ENCODE measurements at places on chromosomes 11 and 22.
A peak's percentile ranks its signal among the peaks of the same experiment; 100 is the strongest.

DNA sequence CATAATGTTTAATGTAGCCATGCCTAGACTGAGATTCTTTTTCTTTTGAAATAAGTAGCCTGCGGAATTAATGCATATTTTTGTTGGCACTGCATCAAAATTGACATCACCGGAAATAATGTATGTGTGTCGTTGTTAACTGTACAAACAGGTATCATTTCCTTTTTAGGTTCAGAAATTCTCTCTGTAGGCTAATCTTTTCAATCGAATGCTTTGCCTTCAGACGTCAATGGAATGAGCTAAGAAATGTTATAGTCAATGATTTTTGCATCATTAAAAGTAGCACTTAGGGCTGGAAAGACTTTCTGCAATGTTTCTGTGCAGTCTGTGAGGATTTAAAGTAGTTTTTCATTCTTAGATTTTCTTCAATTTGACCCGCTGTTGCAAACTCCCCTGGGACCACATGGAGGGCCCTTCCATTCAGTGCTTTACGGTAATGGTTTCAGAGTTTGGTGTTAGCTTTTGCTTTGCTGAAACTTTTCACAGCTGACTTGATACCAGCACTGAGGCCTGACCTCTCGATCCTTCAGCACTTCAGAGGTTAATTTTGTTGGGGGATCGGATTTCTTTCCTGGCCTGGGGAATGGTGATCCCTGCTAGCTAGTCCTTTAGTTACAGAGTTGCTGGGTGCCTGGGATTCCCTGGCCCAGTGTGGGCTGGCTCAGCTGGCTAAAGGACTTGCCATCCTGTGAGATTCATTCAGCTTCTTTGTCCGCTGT is 137.8 kb downstream of the DBX1 start:
- no peak for DNase-seq

DNA sequence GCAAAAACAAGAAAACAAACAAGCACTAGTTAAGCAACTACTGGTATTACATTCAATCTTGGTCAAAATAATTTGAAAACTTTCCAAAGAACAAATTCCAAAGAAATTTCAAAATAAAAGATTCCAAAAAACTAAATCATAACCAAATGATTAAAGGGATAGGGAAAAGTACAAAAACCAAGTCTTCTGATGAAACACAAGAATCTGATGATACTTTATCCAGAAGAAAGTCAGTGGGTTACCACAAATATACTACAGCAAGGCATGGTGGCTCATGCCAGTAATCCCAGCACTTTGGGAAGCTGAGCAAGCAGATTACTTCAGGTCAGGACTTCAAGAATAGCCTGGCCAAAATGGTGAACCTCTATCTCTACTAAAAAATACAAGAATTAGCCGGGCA is 59.1 kb downstream of the NUP98 start:
- DNase-seq: no peak

DNA sequence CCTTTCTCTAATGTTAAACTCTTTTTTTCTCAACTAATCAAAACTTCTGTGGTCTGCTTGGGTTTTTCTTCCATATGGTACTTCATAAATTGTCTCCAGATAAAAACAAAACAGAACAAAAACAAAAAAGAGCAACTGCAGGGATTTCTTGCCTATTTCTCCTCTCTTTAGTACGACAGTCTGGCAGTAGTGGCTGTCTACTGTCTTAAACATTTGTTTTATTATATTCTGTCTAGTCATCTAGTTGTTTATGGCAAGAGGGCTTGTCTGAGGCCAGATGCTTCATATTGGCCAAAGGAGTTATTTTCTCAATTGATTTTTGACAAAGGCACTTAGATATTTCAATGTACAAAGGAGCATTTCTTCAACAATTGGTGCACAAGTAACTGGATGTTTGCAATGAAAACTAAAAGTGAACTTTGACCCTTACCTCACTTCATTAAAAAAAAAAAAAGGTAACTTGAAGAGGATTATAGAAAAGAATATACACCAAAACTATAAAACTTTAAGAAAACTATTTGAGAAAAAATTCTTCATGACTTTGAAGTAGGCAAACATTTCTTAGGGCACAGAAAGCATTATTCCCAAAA is 404.2 kb downstream of the LUZP2 start:
- no peak for DNase-seq

GRCh38 chr11:55791606-55792005 is 3.8 kb upstream of the OR5D14 start:
- DNase-seq: no peak

GRCh38 chr22:25174888-25175411 is 24.7 kb upstream of the CRYBB3 start:
- no peak for DNase-seq

- DNase-seq: no peak
Observed at GRCh38 chr22:23395530-23396361, 184.3 kb downstream of the IGLL1 start.

DNA sequence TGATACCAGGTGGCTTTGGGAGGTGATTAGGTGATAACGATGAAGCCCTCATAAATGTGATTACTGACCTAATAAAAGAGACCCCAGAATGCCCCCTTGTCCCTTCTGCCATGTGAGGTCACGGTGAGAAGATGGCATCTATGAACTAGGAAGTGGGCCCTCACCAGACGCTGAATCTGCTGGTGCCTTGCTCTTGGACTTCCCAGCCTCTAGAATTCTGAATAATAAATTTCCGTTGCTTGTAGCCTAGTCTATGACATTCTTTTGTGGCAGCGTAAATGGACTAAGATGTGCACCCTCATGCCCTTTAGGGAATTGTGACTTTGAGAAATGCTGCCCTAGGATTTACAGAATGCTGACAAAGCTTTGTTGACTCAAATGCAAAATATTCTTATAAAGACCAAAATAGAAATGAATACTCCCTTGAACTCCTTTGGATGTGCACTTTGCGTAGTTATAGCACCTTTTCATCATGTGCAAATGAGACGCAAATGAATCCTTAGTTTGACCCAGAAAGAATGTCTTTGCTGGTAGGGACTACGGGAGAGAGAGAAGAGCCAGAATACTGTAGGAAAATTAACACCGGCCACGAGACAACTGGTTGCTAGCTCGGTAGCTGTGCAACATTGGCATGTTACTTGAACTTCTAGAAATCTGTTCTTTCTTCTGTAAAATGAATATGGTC is 24.8 kb upstream of the EHF start:
- no peak for DNase-seq

GRCh38 chr11:129267716-129268115 is 75.6 kb upstream of the ARHGAP32 start:
- no peak for DNase-seq

- no peak for DNase-seq
Observed at GRCh38 chr11:73210916-73211667, 7.0 kb upstream of the P2RY2 start.

GRCh38 chr11:102829316-102830000 is 14.0 kb downstream of the MMP3 start:
- no peak for DNase-seq

DNA sequence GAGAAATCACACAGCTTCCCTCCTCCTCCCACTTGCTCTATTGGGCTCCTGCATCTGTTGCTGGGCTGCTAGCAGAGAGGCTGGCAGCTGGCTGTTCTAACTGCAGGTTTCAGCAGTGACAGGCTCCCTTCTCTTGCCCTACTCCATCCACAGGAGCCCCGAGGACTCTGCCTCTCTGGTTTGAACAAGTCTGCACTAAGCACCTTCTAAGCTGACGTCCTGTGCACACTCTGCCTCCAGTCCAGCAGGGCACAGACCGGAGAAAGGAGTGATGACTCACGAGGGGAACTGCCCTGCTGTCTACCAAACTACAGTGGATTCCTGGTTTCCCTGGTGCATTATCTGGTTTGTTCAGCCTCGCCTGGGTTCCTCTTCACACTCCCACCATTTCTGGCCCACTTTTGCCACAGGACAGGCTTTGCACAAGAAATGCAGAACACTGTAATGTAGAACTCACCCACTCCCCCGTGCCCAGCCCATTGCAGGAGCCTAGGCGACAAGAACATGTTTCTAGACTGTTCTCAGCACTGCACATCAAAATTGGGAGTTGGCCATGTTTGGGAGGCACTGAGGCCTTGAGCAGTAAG is 26.0 kb downstream of the IL10RA start:
- no peak for DNase-seq

- DNase-seq: no peak
Observed at GRCh38 chr22:39503630-39504029, 1.5 kb downstream of the MIEF1 start.

GRCh38 chr22:44214764-44215163 is 34.0 kb downstream of the PARVG start:
- DNase-seq: no peak

GRCh38 chr11:35836205-35836604 is 107.7 kb upstream of the LDLRAD3 start:
- DNase-seq: no peak

- peak; percentile 93 for DNase-seq
Observed at GRCh38 chr11:46238967-46239800, 38.3 kb upstream of the CREB3L1 start.

- DNase-seq: no peak
Observed at GRCh38 chr22:26466196-26466595, 17.4 kb downstream of the HPS4 start.

DNA sequence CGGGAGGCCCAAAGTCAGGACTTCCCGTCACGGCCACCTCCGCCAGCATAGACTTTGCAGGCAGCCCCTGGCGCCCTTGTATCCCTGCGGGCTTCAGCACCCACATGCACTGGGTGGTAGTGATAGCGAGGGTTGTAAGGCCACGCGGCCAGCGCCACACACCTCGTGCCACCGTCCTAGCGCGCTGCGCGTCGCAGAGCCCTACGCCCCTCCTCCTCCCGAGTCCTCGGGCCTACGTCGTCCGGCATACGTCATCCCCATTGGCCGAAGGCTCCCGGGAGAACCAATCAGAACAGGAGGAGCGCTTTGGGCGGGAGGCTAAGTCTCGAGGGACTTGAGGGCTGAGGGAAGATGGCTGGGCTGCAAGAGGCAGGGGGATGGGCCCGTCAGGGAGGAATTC is 1.3 kb upstream of the BTBD18 start:
- no peak for DNase-seq

GRCh38 chr11:97356144-97356543 is 966.3 kb downstream of the JRKL start:
- no peak for DNase-seq

DNA sequence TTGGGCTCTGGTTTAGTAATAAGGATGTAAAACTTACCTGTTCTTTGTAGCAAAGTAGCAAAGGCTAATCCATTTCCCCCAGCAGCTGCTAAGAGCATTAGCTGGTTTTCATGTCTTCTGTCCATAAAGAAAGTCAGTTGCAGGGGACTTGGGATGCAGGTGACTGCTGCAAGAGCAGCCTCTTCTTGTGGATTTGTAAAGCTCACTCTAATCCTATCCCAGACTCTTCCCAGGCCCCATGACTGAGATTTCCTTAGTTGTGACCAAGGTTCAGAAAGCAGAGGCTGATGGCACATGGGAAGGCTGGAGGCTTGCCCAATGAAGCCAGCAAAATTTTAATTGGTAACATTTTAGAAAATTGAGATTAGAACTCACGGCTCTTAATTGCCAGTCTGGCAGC is 94.4 kb upstream of the HORMAD2 start:
- DNase-seq: no peak

DNA sequence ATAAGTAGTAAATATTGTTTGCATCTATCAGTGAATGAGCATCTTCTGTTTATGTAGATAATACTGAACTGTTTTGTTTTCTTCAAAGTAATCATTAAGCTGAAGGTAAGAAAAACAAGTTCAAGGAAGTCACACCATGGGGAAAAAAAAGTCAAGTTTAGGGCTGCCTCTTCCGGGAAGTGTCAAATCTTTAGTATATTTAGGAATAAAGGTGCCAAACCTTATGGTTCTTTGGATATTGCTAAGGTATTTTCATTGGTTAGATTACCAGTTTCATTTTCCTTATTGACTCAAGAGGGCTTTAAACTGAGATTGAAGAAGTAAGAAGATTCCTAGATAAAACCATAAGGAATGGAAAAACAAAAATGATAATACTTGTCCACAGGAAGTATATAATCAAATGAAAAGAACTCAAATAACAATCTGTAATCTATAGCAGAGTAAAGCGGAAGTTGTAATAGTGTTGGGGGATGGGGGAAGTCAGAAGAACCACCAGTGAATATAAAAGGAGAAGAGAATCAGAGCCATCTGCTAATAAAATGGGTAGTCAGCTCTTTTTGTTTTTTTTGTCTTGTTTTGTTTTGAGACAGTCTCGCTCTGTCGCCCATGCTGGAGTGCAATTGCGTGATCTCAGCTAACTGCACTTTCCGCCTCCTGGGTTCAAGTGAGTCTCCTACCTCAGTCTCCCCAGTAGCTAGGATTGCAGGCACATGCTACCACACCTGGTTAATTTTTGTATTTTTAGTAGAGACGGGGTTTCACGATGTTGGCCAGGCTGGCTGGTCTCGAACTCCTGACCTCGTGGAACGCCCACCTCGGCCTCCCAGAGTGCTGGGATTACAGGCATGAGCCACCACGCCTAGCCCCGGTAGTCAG is 2.3 kb downstream of the ATM start:
- no peak for DNase-seq

- no peak for DNase-seq
Observed at GRCh38 chr11:6253197-6253596, 6.4 kb upstream of the CCKBR start.

- no peak for DNase-seq
Observed at GRCh38 chr11:46920755-46921154, 2.4 kb upstream of the LRP4 start.

- DNase-seq: no peak
Observed at GRCh38 chr11:12909879-12910278, 99.2 kb upstream of the RASSF10 start.

DNA sequence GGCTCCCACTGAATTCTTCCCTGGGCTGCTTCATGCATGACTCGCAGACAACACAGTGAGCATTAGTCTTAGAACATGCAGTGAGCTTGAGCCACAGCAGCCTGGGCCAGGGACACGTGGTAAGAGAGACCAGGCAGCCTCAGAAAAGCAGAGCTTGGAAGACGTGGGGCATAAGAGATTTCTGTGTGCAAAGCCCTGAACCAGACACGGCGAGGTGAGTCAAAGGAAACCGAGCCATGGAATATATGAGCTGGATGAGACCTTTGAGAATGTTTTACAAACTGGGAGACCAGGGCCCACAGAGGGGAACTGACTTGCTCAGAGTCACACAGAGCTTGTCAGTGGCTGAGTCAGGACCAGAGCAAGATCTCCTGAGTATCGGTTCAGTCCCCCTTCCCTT is 8.5 kb upstream of the FXYD6 start:
- DNase-seq: no peak

DNA sequence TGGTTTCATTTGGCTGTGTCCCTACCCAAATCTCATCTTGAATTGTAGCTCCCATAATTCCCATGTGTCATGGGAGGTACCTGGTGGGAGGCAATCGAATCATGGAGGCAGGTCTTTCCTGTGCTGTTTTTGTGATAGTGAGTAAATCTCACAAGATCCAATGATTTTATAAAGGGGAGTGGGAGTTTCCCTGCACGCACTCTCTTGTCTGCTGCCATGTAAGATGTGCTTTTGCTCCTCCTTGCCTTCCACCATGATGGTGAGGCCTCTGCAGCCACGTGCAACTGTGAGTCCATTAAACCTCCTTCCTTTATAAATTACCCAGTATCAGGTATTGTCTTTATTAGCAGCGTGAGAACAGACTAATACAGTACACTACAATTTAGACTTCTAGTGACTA is 67.5 kb upstream of the LINC01488 start:
- no peak for DNase-seq

- no peak for DNase-seq
Observed at GRCh38 chr11:42770444-42771065, 541.2 kb upstream of the API5 start.

Data from 8988T (cell line).